NK-92 treated with Interleukin-12 subunit alpha and Interleukin-12 subunit beta, amount 100 ng/mL, for 24 hours (cell line): ENCODE measurements at places on chromosomes 12 and 14.
A peak's percentile ranks its signal among the peaks of the same experiment; 100 is the strongest.

DNA sequence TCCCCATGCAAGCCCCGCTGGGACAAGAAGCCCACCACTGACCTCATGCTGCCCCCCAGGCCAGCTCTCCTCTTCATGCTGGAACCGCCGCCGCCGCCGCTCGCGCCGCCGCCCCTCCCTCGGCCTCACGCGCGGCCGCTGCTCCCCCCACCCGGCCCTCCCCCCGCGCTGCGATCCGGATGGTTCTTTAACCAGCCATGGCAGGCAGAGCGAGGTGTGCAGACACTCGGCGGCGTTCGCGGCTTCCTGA is at the start of gene DCAF5:
TSS of gene DCAF5 (minus strand) at position 218 of the 250 bp plus-strand sequence. CDS start at position 77, 141 bp downstream.
- peak; percentile 88 for DNase-seq

- DNase-seq = no peak
These were observed 415.8 kb downstream of the SOX5 start for GRCh38 chr12:23533699-23534098.

GRCh38 chr14:77541905-77542304 is 43.3 kb upstream of the ISM2 start:
- no peak for DNase-seq

DNA sequence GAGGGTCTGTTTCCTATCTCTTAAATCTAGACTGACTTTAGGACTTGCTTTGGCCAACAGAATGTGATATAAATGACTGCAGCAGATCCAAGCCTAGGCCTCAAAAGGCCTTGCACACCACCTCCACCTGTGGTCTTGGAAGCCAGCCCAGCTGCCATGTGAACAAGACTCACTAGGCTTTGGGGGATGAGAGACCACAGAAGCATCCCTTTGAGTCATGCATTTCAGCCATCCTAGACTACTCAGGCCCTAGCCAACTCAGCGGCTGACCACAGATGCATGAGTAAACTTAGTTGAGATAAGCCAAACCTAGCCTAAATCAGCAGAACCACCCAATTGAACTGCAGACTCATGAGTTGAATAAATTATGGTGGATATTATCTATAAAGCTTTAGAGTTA is 87.7 kb downstream of the KCNH5 start:
- DNase-seq = no peak

- DNase-seq = no peak
These were observed 31.3 kb upstream of the ANP32D start for GRCh38 chr12:48441069-48441468.

DNA sequence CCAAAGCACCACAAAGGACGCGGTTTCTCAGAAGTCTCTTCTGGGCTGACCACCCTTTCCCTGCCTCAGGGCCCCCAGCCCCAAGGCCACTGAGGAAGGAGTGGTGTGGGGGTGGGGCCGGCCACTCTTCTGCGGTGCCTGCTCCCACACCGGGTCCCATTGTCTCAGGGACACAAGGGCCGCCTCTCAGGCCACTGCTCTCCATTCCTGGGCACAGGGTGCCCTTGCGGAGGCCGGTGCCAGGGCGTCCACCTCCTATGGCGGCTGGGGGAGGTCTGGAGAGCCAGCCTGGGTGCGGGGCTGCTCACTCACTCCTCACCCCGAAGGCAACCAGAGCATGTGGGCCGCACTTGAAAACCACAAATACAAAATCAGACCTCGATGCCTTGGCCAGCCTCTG is 44.1 kb downstream of the PRIMA1 start:
- DNase-seq = no peak

- DNase-seq = no peak
These were observed 4.4 kb upstream of the FAM186B start for GRCh38 chr12:49609875-49610154.

DNA sequence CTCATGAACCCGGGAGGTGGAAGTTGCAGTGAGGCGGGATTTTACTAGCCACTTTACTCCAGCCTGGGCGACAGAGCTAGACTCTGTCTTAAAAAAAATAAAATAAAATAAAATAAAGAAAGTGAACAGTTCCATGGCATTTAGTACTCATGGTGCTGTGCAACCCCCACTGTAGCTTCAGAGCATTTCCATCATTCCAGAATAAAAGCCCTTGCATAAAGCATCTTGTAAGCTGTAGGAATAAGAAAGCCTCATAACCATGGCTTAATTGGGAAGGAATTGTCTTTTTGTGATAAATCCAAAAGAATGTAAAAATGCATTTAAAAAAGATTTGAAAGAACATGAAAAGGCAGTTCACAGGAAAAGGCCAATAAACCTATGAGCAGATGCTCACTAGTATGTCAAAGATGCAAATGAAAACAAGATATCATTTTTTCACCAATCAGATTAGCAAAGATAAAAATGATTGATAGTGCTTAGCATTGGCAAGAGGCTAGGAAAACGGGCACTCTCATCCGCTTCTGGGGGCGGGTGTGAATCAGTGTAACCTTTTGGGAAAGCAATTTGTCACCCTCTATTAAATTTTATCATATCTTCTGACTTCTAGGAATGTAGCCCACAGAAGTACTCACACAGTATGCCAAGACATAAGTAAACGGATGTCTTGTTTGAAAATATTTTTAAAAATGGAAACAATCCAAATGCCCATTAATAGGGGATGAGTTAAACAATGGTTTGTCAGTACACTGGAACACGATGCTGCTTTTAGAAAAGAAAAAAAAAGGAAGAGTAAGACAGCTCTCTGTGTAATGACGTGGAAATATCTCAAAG is 46.6 kb downstream of the CFAP251 start:
- DNase-seq = no peak

GRCh38 chr12:118425364-118425763 is 49.0 kb downstream of the SUDS3 start:
- DNase-seq = no peak

DNA sequence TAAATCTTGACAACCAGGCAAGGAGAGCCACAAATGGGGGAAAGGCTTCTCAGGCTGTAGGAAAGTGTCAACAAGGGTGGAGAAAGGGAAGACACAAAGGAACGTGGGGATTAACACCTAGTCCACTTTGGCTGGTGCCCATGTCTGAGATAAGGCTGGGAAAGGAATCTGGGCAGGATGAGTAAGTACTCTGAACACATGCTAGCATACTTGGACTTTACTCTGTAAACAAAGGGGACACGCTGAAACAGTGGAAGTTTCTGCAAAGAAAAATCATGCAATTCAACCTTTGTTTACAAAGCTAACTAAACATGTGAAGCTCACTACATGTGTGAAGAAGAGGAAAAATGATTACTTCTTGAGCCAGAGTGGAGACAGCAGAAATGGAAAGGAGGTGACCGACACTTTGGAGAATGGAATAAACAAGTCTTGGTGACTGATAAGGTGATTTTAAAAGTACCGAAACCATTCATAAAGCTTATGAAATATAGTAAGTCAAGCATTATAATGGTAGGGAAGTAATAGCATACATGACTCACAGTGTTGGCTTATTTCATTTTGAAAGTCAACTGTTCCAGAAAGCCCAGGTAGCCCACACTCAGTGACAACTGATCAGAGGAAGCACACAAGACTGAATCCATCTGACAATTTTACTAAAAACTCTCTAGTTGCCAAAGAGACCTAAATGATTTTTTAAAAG is 13.2 kb downstream of the CPNE8 start:
- no peak for DNase-seq

- no peak for DNase-seq
These were observed 4.4 kb downstream of the SERPINA11 start for GRCh38 chr14:94448071-94448808.

- DNase-seq = peak; percentile 31
These were observed 223.3 kb downstream of the CHST11 start for GRCh38 chr12:104680070-104680469.

GRCh38 chr14:42488965-42489364 is 882.3 kb downstream of the LRFN5 start:
- DNase-seq = no peak

GRCh38 chr12:131965073-131965472 is 15.3 kb downstream of the EP400 start:
- no peak for DNase-seq

DNA sequence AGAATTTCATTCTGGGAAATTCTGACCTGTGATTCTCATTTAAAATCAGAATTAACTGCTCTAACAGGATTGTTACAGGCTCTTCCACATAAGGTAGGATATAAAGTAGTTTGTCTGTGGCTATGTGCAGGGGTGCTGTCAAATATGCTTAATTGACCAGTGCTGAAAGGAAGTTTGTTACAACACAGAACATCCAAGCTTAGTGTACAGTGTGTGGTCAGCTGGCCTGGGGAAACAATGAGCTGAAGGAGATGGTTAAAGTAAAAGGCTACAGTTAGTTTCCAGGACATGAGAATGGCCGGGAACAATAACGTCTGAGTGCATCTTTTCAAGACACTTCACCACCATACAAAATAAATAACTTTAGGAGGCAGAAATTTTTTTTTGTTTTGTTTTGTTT is 68.0 kb downstream of the PKP2 start:
- DNase-seq = no peak

- DNase-seq = no peak
These were observed 10.1 kb downstream of the LLPH start for GRCh38 chr12:66120477-66120876.
